ENCODE measurements at places on chromosomes 16 and 17.

- peak; percentile 52 for DNase-seq
Observed at GRCh38 chr17:67995570-67996263, 552 bp downstream of the C17orf58 start.

- no peak for DNase-seq
Observed at GRCh38 chr16:21116148-21116693, 34.4 kb downstream of the DNAH3 start.

GRCh38 chr16:80309178-80309577 is 231.6 kb upstream of the DYNLRB2 start:
- no peak for DNase-seq

DNA sequence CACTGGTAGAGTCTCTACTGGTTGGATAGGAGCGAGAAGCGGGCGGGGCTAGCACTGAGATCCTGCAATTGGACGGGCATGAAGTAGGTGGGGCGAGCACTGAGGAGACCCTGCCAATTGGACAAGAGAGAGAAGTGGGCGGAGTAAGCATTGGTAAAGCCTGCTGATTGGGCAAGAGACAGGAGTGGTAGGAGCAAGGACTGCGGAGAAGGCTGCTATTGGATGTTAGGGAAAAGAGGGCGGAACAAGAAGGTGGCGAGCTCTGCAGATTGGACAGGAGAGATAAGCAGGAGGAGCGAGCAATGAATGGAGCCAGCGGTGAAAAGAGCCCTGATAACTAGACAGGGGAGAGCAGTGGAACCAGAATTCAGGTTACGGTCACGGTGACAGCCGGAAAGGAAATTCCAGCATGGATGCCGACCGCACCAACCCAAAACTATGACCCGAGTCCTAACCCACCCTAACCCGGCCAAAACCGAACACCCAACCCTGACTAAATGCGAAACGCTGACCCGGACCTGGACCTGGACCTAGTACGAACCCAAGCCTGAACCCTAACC is 4.8 kb downstream of the SCGB1C2 start:
- DNase-seq, result no peak

DNA sequence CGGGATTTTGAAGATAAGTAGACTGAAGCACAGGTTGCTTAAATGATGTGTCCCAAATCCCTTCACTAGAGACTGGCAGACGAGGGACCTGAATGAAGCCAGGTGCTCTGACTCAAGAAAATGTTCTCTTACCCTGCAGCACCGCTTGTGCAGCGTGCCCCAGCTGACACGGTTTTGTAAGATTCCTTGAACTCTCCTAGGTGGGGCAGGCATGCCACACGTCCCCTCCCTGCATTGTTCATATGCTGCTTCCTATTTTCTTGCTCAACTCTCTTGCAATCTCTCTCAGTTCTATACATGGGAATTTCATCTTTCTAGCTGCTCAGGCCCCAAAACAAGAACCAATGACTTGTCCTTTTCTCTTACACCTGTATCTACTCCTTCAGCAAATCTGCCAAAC is 22.1 kb upstream of the HNF1B start:
- DNase-seq, result no peak

DNA sequence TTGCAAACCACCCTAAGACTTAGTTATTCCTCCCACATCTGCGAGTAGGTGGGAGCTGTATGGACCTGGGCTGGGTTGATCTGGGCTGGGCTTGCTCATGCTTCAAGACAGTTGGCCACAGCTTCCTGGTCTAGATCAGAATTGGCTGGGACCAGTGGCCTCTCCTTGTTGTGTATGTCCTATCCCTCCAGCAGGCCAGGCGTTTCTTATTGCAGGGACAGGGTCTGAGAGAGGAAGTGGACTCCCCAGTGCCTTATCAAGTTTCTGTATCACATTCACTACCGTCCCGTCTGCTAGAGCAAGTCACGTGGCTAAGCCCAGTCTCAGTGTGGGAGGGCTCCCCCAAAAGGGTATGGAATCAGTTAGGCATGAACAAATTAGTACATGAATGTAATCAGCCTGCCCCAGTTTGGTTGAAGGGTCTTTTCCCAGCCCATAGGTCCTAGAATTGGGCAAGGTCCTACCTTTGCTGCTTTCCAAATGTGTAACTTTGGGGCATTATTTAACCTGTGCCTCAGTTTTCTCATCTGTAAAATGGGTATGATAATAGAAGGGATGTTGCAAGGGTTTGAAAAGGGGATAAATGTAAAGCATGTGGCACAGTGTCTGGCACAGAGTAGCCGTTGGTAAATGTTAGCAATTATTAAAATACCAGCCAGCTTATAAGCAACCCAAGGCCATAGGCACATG is 36.0 kb downstream of the NKD1 start:
- no peak for DNase-seq
